AG08395 (cell line): ENCODE measurements at places on chromosomes 4 and X.

DNA sequence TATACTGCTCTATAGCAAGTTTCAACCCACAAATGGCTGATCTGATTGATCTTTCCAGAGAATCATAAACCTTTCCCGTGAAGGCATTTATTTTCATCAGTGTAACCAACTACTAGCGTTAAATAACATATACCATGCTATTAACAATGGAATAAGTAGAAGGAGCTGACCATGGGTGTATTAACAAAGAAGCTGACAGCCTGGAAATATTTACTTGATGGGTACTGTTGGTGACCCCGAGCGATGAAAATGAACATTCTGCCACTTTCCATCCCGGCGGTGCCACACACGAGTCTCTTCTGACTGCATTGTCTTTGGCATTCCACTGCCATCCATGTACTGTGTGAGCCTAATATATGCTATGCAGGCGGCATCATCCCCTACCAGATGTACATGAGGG, 304.4 kb downstream of the CAMK2D start:
- DNase-seq = no peak

- DNase-seq = no peak
Observed at GRCh38 chr4:38396845-38397547, 267.0 kb upstream of the KLF3 start.

DNA sequence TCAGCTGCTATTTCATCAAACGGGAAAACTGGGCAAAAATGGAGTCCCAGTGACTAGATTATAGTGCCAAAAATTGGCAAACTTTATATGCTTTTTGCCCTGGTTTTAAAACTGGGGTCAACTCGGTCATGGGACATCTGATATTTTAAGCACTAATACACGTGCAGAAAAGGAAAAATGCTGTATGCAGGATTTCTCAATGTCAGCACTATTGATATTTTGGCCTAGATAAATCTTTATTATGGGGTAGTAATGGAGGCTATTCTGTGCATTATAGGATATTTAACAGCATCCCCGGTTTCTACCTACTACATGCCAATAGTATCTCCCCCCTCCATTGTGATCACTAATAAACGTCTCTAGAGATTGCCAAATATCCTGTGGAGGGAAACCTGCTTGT, 870.9 kb upstream of the IGFBP7 start:
- DNase-seq = no peak

- no peak for DNase-seq
Observed at GRCh38 chrX:15702488-15703371, 35.3 kb upstream of the CA5B start.

- peak; percentile 53 for DNase-seq
Observed at GRCh38 chr4:74473155-74473811, 28.3 kb downstream of the AREG start.

DNA sequence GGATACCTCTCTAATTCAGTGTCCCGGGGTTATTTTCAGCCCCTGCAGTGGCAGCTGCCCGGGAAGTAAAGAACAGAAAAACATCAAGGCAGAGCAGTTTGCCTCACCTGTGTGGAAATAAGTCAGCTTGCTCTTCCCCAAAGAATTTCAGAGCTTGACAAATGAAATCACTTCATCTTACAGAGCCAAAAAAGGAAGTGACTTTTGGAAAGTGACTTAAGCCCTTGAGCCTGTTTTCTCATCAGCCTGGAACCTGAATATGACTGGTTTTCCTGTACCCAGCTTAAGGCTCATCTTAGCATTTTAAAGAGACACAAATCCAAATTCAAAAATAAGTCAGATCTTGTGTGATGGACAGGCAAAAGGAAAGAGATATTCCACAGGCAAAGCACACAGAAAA, 211.6 kb downstream of the RCHY1 start:
- no peak for DNase-seq

GRCh38 chr4:69649207-69649606, 3.8 kb downstream of the UGT2A1 start:
- DNase-seq = no peak

- DNase-seq = no peak
Observed at GRCh38 chr4:143019351-143019750, 165.4 kb upstream of the USP38 start.

- no peak for DNase-seq
Observed at GRCh38 chrX:4850312-4850711, 1136.9 kb upstream of the PRKX start.

DNA sequence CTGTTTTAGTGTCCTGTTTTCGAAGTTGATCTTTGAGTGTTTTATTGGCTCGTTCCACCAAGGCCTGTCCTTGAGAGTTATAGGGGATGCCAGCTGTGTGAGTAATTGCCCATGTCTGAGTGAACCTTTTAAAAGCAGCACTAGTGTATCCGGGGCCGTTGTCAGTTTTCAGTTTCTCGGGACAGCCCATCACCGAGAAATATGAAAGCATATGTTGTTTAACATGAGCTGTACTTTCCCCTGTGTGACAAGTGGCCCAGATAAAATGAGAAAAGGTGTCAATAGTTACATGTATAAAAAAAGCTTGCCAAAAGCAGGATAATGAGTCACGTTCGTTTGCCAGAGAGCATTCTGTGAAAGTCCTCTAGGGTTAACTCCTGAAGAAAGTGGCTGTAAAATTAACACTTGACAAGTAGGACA, 48.6 kb upstream of the RASSF6 start:
- DNase-seq = no peak
